ENCODE measurements at places on chromosomes 12 and 14.

- DNase-seq, result peak; percentile 54
These were observed 22.4 kb downstream of the SLC7A8 start for GRCh38 chr14:23160924-23161522.

DNA sequence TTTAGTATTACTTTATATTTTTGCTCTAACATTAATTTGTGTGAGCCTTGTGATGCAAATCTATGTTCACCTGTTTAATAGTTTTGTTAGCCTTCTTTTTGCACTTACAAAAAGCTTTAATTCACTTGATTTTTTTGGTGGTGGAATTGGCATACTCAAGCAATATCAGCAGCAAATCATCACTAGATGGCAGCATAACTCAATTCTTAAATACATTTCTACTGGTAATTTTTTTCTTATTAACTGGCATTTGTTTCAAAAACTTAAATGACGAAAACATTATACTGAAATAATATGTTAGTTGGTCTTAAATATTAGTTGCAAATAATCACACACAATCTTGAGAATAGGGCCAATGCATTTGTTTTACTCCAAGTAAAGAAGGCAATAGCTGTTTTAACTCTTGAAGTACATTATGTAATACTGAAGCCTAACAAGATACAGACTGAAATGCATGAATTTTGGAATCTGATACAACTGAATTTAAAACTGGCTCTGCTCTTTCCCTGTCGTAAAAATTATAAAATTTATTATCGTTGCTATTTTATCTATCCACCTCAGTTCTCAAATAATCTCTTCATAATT is 151.5 kb downstream of the ATXN7L3B start:
- no peak for DNase-seq

DNA sequence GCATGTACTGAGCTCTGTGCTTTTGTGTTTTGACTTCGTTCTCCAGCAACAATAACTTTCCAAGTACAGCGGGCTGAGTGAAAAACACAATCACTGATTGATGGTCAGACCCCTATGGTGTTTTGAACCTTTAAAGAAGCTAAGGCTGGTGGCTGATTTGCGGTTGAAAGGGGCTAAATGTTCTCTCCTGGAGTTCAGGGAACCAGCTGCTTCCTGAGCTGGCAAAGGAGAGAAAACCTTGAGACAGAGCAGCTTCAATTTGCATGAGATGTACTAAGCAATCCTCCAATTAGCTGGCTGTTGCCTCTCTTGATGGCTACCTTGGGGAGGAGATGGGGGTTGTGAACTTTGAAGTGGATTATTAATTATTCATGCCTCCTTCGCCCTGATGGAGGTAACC is 546.7 kb upstream of the SEL1L start:
- DNase-seq, result no peak

DNA sequence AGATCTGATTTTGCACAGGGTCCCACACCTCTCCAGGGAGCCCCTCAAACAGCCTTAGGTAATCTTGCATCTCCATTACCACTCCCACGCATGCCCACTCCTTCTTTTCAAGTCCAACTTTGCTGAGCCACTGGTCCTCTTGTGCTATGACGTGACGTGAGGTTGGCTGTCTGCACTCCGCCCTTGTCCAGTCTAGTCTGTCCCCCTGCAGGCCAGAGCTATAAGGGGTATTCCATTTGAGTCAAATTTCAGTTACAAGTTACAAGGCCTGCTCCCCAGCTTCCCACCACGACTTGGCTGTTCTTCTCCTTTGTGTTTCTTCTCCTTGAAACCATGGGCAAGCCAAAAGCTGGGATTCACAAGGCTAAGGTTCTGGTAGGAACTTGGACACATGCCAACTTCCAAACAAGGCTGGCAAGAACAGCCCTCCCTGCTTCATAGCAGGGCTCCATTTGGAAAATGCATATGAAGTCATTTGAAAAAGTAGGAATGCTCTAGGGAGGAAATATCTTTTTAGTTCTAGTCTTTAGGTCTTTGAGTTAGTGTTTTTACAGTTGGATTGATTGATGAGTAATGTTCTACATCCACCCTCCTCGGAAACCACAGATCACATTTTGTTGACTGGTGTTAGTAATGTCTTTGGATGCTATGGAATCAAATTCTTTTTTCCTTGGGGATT is 49.1 kb downstream of the KCNA1 start:
- DNase-seq, result no peak

- no peak for DNase-seq
These were observed 5.5 kb downstream of the SETD3 start for GRCh38 chr14:99475179-99475578.

DNA sequence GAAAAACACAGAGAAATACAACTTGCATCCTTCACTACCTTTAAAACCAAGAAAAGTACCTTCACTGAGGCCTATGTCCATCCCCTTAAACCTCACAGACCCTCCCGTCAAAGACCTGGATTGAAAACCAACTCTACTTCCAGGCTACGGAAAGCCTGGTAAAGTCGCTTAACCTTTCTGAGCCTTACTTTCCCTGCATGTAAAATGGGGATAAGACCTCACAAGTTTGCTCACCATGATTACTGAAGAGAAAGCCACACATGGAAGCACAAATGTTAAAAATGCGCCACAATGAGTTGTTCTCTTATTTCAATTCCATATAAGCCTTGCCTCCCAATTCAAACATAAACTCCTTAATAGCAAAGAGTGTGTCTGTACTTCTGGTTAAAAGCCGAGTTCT is 8.4 kb downstream of the ACTN1 start:
- no peak for DNase-seq

- no peak for DNase-seq
These were observed 112.5 kb downstream of the LGMN start for GRCh38 chr14:92635896-92636295.

DNA sequence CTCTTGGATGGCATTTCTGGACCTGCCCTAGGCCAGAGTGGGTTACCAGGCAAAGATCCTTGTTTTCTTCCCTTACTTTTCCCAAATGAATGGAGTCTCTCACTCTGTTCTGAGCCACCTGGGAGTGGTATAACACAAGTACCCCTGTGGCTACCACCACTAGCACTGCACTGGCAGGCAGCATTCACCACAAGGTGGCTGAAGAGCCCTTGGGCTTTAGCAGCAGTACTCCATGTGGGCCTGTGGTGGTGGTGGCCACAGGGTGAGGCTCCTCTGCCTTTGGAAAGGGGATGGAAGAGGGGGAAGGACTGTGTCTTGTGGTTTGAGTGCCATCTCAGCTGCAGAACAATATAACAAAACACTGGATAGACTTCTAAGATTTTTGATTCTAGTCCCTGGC is 38.1 kb upstream of the LMNTD1 start:
- DNase-seq, result no peak

DNA sequence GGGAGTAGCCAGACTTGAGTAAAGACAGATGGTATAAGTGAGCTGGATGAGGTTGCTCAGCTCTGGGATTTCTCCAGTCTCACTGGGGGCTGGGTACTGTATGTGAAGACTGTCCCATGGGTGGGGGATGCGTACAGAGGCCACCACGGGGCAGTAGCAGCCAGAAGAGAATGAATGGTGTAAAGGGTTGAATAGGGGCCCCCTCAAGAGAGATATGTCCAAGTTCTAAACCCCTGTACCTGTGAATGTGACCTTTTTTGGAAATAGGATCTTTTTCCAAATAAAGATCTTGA is 21.8 kb upstream of the BCDIN3D start:
- DNase-seq, result no peak

GRCh38 chr14:80427101-80427500 is 215.8 kb upstream of the DIO2 start:
- DNase-seq, result no peak

DNA sequence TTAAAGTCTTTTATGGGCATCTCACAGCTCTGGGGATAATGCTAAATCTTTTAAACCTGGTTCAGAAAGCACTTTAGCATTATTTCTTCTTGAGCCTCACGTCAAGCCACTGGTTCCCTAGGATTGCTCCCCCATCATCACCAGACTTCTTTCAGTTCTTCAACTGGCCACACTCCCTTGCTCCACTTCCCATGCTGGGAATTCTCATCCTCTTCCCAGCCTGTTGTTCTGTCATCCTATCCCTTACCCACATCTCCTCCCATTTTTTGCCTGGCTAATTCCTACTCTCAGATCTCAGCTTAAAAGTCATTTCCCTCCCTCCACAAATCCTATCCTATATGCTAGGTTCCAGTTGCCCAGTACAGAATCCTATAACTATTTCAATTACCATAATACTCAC is 14.4 kb downstream of the FERMT2 start:
- DNase-seq, result no peak

- peak; percentile 54 for DNase-seq
These were observed 506 bp downstream of the CRY1 start for GRCh38 chr12:107092669-107093416.

- no peak for DNase-seq
These were observed 15.6 kb downstream of the MVK start for GRCh38 chr12:109589240-109589590.

GRCh38 chr12:92503971-92504593 is 198.7 kb upstream of the PLEKHG7 start:
- DNase-seq, result no peak

DNA sequence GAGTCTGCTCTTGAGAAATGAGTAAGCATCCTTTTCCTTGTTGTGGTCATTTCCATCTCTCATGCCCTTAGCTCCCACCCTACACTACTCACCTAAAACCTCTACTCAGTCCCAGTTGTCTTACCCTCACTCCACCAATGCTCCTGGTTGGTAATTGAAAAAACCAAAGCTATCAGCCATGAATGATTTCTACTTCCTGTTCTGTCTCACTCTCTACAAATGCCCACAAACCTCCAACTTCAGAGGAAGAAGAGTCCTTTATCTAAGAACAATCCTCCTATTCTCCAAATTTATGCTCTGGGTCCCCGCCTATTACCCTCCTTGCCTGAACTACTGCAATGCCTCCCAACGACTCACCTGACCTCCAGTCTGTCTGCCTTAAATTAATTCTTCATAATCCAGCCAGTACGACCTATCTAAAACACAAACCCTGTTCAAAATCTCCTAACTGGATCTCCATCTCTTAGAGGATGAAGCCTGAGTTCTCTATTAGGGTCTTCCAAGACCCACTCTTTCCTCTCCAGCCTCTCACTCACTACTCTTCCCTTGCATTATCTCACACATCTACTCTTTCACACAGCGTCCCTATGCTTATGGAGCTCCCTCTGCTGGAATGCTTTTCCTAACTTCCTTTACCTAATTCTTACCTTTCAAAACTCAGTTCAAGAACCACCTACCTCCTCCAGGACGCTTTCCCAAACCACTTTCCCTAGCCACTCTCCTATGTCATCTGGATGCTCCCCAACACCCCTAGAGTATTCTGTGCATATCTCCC is 2.2 kb downstream of the DHRS1 start:
- no peak for DNase-seq

GRCh38 chr12:1093166-1093751 is 102.2 kb downstream of the ERC1 start:
- no peak for DNase-seq

DNA sequence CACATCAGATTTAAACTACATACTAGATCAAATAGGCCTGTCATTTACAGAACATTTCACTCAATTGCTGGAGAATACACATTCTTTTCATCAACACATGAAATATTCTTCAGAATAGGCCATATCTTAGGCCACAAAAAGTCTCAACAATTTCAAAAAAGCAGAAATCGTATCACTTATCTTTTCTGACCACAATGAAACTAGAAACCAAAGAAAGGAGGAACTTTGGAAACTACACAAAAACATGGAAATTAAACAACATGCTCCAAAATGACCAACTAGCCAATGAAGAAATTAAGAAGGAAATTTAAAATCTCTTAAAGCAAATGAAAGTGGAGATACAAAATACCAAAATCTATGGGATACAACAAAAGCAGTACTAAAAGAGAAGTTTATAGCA is 35.1 kb downstream of the PARP11 start:
- no peak for DNase-seq

- no peak for DNase-seq
These were observed 42.4 kb downstream of the CACNA2D4 start for GRCh38 chr12:1876086-1876485.

GRCh38 chr12:43221216-43221615 is 330.8 kb downstream of the ADAMTS20 start:
- no peak for DNase-seq

- DNase-seq, result no peak
These were observed 251.2 kb downstream of the ACSS3 start for GRCh38 chr12:81329085-81329484.

Measured in CD4-positive, alpha-beta T cell treated with Interferon gamma for 1 hour (primary cell).